ENCODE measurements at places on chromosomes 4 and X.

GRCh38 chr4:102439236-102439614 lies 61.9 kb upstream of the NFKB1 start:
- DNase-seq = no peak

DNA sequence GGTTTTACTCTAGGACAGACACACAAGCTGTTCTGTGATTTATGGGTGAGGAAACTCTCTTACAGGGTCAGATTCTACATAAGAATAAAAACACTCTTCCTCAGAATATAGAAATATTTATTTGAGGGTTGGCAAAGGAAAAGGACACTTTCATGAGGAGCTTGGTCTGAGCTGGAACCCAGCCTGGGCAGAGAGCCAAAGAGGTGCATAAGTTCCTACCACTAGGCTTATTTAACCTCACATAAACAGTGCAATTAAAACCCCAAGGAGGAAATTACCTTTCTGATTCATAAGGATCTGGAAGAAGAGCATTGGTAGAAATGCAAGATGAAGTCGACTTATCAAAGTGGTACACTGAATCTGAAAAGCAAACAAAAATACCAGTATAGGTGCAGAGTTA lies 32.9 kb downstream of the SETD7 start:
- DNase-seq = no peak

DNA sequence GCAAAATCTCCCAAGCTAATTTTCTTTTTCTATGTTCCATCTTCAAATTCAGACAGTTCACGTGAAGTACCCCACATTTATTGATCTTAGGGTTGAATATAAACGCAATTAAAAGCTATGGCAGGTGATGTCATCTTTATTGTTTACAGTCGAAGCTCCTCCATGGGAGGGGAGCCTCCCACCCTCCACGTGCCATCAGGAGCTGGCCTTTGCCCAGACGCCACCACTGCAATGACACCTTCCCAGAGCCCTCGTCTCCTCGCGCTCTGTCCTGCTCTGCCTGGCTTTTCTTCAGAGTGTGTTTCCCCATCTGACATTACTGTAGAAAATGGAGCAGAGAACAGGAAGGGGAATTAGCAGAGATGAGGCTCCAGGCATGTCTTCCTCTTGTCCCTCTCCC lies 18.8 kb upstream of the CYP4V2 start:
- DNase-seq = no peak

GRCh38 chr4:175282407-175282806 lies 364.2 kb downstream of the ADAM29 start:
- DNase-seq = no peak

- DNase-seq = no peak
Measured at GRCh38 chr4:41268721-41269517, 12.2 kb downstream of the UCHL1 start.

DNA sequence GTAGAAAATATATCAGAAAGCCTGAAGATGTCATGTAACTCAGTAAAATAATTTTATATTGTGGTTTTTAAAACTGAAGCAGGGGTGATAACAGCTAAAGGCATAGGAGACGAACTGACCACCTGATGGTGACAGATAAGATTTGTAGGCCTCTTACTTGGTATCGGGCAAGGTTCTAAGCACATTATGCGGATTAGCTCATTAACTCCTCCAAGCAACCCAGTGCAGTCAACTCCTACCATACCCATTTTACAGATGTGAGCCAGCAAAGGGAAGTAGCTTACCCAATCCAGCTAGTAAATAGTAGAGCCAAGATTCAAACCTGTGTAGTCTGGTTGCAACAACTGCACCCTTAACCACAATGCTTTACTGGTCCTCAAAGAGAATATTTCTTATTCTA lies 62.1 kb downstream of the CC2D2A start:
- DNase-seq = no peak

- no peak for DNase-seq
Measured at GRCh38 chr4:152676052-152676854, 3.5 kb downstream of the TMEM154 start.

DNA sequence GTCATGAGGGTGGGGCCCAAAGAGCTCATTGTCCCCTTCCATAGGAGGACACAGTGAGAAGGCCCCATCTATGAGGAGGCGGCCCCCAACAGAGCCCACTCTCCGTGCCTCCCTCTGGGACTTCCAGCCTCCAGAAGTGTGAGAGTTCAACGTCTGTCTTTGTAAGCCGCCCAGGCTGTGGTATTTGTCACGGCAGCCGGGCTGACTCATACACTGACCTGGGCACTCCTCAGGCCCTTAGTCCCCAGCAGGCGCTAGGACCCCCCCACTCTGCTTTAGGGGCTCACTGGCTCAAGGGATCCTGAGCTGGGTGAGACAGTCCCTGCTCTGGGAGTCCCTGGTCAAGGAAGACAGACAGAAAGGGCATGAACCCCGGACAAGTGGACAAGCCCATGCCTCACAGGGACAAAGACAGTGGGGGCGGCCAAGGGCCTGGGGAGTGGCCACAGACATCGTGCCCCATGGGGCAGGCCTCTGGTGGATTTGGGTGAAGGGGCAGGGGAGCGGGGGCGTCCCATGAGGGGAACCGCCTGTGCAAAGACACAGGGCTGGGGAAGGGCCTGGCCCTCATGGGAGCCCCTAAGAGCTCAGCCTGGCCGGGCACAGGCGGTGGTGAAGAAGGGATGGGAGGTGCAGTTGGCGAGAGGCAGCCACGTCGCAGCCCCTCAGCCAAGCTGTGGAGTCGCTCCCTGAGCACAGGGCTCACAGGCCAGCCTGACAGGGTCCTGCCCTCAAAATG lies 21.5 kb downstream of the ABLIM2 start:
- DNase-seq = no peak

- DNase-seq = no peak
Measured at GRCh38 chr4:2497931-2498330, 29.0 kb downstream of the RNF4 start.

DNA sequence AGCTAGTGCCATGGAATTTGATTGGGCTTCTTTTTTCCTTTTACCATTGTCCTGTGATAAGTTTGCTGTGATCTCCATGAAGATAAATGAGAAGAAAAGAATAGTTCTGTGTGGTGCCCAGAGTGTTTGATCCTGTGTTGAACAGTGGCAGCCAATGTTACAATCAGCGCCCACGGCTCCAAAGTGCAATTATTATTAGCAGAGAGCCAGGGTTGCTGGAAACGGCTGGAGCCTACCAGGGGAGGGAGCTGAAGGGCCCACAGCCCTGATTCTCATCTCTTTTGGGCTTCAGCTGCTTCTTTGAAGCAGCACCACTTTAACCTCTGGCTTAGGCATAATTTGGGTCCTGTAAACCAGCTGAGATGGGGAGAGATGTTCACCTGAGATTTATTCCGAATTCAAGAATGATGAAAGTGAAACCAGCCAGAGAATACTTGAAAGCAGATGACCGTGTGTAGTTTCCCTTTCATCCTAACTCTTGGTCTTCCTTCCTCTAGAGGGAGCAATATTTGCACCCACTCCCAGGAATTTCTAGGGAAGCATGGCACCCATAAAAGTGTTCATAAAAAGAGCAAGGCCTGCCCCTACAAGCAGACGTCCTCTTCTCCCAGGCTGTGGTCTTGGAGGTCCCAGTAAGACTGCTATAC lies 298.3 kb downstream of the EVC2 start:
- DNase-seq = no peak

DNA sequence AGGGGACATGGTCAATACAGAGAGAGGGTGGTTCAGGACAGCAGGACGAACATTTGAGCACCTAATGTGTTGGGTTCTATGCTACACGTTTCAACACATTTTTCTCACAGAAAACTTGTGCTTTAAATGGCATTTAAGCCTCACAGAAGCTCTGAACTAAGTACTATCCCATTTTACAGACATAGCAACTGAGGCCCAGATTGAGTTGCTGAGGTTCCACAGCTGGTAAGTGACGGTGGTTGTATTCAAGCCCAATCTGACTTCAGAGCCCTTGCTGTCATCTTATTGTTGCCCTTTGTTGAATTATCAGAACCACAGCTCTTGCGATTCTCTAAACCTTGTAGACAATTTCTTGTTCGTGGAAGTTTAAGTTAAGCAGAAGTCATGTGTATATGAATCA lies 116.7 kb downstream of the FNIP2 start:
- no peak for DNase-seq

- DNase-seq = no peak
Measured at GRCh38 chr4:98747393-98748091, 89.1 kb upstream of the TSPAN5 start.

GRCh38 chr4:41175794-41176193 lies 38.5 kb downstream of the APBB2 start:
- DNase-seq = no peak

DNA sequence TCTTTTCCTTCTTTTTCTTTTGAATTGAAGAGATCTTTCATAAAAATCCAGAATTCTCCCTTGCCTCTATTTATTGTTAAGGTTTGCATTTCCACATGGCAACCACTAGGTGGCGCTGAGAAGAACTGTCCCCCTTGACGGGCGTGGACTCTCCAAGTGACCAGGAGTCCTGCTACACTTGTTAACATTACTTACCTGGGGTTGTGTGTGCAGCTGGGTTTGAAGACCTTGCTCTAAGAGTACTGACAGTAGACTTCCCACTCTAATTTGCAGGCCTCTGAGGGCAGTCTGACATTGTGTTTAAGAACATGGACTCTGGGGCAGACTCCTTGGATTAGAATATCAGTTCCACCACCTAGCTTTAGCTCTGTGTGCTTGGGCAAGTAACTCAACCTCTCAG lies 52.8 kb downstream of the GPRIN3 start:
- DNase-seq = peak; percentile 45

DNA sequence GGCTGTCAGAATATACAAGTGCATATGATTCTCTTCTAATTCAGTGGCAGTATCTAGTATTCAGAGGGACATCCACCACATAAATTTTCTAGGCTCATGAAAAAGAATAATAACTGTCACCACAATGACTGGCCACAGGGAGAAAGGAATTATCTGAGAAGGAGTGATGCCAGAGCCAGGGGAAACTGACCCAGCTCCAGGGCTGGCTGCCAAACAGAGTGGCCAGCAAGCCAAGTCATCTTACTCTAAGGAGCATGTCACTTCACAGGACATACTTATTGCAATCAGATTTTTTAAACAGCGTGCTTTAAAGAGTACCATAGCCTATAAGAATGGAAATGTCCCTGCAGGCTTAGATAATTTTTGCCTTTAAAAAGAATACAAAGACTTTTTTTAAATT lies 5.8 kb upstream of the SEPTIN11 start:
- no peak for DNase-seq

DNA sequence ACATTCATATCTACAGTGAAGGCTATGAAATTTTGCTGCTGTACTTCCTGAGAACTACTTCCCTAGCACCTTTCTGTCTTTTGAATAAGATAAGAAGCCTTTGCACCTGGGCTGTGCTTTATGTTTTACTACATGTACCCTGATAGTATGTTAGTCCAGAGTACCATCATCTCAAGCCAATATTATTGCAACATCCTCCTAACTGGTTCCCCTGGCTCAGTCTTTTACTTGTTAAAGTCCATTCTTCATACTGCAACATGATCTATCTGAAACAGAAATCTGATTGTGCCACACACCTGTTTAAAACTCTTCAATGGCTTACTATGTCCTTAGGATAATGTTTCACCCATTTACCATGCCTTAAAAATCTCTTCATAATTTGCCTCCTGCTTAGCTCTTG lies 102.3 kb downstream of the AGTR2 start:
- no peak for DNase-seq

DNA sequence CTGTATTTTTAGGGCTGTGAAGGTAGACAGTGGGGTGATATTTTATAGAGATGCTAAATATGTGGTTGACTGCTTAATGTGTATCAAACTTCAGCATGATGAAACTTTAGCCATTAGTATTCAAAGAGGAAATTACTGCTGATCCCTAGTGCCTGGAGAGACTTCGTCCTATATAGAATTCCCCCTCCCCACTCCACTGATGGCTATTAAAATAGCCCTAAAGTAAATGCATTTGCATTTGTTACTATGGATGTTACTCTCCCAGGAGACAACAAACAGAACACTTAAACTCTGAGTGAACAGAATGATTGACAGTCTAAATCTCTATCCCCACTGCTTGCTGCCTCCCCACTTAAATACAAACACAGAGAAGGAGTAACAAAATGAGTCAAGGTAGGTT lies 39.1 kb downstream of the ADGRL3 start:
- no peak for DNase-seq

- no peak for DNase-seq
Measured at GRCh38 chr4:4248885-4249203, 821 bp upstream of the TMEM128 start.

DNA sequence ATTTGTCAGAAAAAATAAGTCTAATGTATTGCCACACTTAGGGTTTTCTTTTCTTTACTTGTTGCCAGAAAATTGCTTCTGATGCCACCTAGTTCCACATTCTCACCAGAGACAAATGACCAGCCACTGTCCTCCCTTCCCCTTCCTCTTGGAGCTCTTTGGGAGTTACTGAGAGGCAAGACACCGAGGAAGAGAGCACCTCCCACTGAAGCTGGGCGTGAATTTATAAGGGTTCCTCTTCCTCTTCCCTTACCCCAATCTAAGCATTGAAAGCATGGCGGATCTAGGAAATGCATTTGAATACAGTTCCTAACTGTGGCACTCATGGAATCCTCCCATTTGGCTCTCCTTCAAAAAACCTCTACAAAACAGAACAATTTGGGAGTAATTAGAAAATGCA lies 30.0 kb downstream of the ANXA3 start:
- no peak for DNase-seq

DNA sequence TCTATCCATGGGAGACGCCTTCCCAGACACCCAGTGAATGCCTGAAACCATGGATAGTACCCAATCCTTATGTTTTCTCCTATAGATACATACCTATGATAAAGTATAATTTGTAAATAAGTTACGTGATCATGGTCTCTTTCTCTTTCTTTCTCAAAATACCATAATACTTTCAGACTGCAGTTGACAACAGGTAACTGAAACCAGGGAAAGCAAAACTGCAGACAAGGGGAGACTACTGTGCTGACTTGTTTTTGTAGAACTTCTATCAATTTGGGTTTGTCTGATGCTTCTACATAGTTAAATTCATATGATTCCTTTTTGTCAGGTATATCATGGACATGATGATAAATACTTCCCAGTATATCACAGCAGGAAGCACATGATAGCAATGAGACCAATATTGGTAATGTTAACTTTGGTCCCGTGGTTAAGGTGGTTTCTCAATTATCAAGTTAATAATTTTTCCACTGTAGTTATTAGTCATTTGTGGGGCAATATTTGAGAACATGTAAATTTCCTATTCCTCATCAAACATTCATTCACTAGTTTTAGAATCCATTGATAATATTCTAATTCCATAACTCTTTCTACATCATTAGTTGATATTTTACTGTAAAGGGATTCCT lies 298.0 kb upstream of the TET2 start:
- no peak for DNase-seq

GRCh38 chr4:122826553-122827257 lies at the start of gene FGF2:
TSS of gene FGF2 (plus strand) at chr4:122826831. CDS start at chr4:122827175, 344 bp downstream.
- DNase-seq = no peak

DNA sequence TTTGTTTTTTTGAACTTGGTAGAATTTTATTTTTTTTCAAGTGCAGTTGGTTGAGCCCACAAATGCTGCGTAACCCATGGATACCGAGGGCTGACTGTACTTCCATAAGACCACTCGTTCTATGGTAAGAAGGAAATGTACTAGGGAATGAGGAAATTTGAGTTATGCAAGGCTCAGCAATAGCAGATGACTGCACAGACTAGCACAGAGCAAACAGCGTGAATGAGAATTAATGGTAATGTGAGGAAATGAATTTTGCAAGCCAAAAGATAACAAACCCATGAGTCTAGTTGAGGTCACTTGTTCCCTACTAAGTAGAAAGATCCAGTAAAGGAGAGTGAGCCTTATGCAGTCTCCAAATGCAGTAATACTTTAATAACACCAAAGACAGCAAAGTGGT lies 17.4 kb downstream of the GSPT2 start:
- no peak for DNase-seq
